Right ventricle myocardium superior (tissue), 1 donor: ENCODE measurements at places on chromosomes 7 and 10. TPM values are rescaled to one million over a fixed set of nuclear protein-coding genes. Genes with fewer than 3 reads are reported as not detected.

DNA sequence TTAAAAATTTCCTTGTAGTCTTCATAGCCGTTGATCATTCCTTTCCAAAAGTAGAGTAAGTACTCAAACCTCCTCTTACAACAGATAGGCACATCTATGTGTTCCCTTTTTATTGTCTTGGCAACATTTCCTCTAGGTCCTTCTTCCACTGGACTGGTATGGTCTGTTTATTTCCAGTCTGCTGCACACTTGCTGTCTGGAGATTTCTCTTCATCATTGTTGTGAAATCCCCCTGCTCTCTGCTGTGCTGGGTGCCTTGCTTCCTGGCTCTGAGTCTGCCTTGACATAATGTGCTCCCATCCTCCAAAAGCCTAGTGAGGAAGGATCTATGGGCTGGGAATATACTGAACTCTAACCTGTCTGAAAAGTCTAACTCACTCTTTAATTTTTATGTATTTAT, 545.3 kb upstream of the VSTM2A start:
- DNase-seq = no peak

DNA sequence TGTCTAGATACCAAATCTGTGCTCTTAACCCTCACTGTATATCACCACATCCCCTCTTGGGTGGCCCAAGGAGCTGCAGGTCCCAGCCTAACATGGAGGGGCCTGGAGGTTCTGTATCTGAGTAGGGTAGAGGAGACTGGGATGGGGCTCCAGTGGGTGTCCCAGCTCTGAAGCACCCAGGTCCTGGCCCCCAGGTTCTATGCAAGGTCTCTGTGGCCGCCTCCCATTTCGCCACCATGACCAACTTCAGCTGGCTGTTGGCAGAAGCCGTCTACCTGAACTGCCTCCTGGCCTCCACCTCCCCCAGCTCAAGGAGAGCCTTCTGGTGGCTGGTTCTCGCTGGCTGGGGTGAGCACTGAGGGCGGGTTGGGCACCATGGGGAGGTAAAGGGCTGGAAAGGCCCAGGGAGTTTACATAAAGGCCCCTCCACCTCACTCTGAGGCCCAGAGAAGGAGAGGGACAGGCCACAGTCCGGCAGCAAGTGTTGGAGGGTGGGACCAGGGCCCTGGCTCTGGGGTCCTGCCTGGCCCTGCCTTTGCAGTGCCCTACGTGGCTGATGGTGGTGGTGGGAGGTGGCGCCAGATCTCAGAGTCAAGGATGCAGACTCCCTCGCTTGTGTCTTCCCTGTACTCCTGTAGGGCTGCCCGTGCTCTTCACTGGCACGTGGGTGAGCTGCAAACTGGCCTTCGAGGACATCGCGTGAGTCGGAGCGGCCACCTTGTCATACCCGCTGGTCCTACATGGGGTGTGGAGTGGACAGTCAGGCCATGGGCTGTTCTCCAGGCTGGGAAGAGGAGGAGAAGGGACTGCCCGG, 10.2 kb downstream of the GHRHR start:
- no peak for DNase-seq

- DNase-seq = no peak
Observed at GRCh38 chr10:29981510-29981909, 77.9 kb downstream of the JCAD start.

LRRD1 gene
- total RNA-seq = not detected

ADAM22 gene
- 1.3 TPM for total RNA-seq

HECW1 gene
- not detected for total RNA-seq

GRCh38 chr7:106347229-106347833, 62.5 kb upstream of the NAMPT start:
- no peak for DNase-seq

MYOZ1 gene
- total RNA-seq = 0.38 TPM

DNA sequence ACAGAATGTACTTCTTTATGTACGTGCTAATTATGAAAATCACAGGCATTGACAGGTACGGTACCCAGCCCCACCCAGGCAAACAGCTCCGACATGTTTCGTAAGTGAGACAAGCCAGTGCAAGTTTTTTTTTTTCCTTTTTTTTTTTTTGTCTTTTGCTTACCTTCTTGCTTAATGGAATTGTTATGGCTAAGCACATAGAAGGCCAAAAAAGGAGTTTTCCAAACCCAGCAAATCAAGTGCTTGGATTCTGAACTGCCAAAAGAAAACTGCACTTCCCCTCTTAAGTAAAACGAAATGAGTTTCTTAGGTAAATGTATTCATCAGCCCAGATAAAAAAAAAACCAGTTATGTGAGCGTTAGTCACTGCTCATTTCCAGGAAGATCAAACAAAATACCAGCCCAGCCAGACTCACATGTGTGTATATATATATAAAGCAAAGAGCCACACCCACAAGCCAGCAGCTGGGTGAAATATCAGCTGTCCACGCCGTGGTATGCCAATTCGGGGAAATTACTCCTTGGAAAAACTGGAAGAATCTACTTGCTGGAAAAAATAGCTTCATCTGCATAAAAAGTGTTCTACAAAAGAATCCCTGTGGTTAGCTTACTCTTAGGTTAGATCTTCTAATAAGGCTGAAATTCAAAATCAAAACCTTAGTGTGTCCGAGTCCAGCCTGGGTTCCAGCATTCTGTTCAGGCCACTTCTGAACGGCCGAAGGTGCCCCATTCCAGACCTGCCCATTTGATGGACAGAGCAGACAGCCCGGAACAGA, 8.0 kb downstream of the KLF6 start:
- DNase-seq = no peak

DNA sequence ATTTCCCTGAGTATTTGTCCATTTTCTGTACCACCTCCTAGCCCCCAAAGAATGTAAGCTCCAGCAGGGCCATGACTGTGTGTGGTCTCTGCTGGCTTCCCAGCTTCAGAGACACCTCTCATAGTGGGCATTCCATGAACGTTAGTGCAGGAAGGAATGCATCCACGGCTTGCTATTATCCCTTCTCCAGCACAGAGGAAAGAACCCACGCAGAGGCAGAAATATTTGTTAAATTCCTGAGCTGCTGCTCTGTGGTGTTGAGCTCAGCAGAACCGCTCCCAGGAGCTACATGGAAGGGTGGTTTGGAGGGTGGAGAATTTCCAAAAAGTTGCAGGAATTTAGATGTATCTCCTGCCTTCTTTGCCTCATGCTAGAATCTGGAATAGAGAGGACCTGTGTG, 275.2 kb downstream of the POU6F2 start:
- no peak for DNase-seq

DNA sequence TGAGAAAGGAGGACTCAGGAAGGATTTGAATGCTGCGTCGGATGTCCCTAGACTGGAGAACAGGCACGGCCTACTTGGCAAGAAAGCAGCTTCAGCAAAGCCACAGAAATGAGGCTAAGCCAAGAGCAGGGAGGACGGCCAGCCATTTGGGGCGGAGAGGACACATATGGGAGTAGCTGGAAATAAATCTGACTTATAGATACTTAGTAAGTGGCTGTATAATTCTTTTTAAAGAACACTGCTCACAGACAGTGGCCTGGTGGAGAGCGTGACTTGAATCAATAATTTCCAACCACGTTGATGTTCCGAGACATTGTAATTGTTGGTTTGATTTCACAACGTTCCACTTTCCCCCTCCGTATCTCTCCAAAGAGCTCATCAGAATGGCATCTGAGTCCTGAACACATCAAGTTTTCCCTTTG, 67.7 kb upstream of the JCAD start:
- no peak for DNase-seq

GIMAP7 gene
- total RNA-seq = 22.2 TPM

DNA sequence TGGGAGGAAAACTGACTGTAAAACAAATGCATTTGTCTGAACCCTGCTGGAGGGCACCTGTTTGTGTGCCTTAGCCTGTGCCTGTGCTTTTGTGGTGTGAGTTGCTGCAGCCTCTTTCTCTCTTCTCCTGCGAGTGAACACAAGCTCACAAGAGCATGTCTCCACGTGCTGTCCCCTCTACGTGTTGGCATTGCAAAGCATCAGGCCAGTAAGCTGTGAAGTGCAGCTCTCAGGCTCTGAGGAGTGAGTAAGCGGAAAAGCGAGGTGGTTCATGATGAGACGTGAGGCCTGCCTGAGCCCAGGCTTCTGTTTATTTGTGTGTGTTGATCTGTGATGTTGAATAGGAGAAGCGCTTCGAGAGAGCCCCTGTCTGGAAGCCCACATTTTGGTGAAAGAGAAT, 85.6 kb upstream of the PDCD4 start:
- DNase-seq = no peak

EN2 gene
- total RNA-seq = 0.11 TPM

ANKRD30A gene
- not detected for total RNA-seq

TNS3 gene
- 43.2 TPM for total RNA-seq

DNA sequence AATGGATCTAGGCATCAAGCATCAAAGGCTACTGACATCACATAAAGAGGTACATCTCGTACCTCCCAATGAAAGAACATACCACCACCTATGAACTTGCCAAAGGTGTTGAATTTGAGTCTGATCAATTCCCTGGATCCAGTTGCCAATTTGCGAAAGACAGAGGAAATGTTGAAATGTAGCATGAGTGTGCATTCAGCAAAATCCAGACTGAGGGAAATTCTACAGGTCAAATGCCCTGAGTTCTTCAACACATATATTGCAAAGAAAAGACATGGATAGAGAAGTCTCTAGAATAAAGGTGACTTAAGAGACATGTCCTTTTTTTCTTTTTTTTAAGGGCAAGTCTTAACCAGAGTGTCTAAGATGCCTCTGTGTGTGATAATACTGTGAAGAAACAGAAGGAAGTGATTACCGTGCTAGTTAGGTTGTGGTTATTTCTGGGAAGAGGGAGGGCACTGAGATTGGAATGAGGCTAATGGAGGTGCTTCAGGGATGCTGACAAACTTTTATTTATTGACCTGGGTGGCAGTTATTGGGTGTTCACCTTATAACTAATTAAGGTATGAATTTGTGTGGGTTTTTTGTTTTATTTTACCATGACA, 128.7 kb downstream of the SAMD9 start:
- DNase-seq = no peak

GRCh38 chr10:101888251-101888949, 44.8 kb upstream of the KCNIP2 start:
- no peak for DNase-seq

OPN1SW gene
- not detected for total RNA-seq

DNA sequence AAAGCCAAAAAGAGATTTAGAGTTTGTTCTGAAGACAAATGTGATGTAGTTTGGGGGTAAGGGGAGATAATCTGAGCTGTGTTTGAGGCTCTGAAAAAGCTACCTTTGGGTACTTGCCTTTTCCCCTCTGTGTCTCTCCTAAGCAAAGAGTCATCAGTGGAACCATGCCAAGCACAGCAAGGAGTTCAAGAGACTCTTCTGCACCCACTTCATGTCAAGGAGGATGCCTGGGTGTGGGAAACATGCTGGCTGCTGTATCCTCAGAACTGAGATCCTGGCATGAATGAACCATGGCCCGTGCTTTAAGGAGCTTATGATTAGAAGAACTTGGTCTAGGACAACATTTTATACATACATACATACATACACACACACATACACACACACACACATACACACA, 142.9 kb downstream of the NOC3L start:
- no peak for DNase-seq

DNA sequence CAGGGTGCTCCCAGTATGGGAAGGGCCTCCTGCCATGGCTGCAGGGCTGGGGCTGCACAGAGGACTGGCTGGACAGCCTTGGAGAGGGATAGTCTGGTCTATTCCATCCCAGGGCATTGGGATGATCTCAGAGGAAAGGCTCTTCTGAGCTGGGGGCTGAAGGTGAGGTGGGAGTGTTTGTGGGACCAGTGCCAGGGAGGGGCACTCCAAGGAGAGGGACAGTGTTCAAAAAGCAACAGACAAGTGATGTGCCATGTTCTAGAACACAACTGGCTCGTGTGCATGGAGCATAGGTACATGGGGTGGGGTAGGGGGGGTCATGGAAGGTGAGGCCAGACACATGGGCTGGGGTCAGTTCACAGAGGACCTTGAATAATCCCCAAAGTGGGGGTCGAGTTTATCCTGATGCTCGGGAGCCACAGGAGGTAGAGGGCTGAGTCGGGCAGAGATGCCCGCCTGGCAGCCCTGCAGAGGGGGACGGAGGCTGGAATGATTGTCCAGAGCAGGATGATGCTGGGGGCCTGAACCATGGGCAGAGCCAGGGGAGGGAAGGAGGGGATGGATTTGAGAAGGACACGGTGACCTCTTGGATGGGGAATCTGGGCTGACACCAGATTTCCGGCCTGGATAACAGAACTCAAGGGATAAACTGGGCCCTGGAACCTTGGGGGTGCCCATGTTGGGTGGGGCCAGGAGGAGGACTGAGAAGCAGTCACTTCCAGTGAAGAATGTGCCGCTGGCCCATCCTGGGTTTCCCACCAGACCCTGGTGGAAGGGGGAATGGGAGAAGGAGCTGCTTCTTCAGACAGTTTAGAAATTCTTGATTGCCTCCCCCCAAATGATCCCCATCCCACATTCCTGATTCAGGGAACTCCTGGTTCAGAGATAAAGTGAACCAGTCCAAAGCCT, 50.4 kb downstream of the NEURL1 start:
- DNase-seq = no peak

DNA sequence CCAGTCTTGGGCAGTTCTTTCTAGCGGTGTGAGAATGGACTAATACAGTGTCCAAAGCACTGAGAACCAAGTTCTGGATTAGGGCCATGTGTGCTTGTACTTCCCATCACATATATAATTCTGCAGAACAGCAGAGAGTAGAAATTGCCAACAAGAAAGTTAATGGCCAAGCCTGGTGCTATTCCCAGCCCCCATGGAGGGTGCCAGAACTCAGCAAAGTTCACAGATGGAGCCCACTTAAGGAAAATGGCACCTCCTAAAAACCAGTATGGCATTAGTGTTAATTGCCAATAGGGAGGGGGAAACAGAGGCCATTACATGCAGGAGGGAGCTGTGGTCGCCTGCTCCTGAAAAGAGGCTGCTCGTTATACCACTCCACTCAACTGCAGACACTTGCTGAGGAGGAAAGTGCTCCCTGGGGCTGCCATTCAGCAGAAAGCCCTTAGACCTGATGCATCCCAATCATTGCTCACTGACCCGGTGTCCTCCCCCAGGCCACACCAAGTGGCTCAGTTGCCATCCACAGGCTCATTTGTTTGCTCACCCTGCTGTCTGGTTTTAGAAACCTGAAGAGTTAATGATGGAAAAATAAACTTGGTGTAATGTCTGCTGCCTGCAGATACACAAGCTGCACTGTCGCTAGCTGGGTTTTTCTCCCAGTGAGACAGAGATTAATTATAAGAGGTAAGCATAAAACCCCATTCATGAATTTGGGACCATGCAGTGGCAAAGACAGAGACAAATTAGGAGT, 280.6 kb downstream of the GFRA1 start:
- DNase-seq = no peak

- DNase-seq = no peak
Observed at GRCh38 chr10:21432266-21432665, 93.2 kb downstream of the SKIDA1 start.

- DNase-seq = no peak
Observed at GRCh38 chr10:56116684-56117083, 244.4 kb downstream of the ZWINT start.

GRCh38 chr7:128909625-128910568, 612 bp downstream of the KCP start:
- peak; percentile 45 for DNase-seq

- DNase-seq = no peak
Observed at GRCh38 chr10:48805411-48805810, 120.7 kb downstream of the WDFY4 start.

- no peak for DNase-seq
Observed at GRCh38 chr7:68964060-68964459, 634.2 kb upstream of the AUTS2 start.

GLRX3 gene
- total RNA-seq = 64.7 TPM

- peak; percentile 88 for DNase-seq
Observed at GRCh38 chr7:101126651-101127459, at the start of gene SERPINE1. Gene SERPINE1 (plus strand): TSS chr7:101127104. CDS start chr7:101128394, 1,290 bp downstream.

GPC2 gene
- total RNA-seq = 0.13 TPM
